Left cardiac atrium (tissue), 4 donors: ENCODE measurements at places on chromosomes 2 and 18. TPM values are rescaled to one million over a fixed set of nuclear protein-coding genes. Genes with fewer than 3 reads are reported as not detected.

DSG3 gene
- not detected for total RNA-seq

- DNase-seq, result no peak
Observed at GRCh38 chr2:53127061-53127650, 640.4 kb upstream of the CHAC2 start.

DNA sequence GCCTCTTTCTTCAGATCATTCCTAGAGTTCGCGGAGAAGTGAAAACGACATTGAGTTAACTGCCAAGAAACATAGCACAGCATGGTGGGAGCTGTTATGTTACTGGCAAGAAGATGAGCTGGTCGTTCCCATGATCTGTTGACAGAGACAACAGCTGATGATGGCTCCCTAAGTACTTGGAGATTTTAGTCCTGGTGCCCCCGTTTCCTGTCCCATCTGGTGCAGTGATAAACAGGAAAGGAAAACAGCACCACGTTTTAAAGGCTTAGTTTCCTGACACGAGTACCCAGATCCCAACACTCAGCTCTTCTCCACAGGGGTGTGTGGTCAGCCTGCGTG, 56.4 kb upstream of the KCNG2 start:
- DNase-seq, result no peak

DNA sequence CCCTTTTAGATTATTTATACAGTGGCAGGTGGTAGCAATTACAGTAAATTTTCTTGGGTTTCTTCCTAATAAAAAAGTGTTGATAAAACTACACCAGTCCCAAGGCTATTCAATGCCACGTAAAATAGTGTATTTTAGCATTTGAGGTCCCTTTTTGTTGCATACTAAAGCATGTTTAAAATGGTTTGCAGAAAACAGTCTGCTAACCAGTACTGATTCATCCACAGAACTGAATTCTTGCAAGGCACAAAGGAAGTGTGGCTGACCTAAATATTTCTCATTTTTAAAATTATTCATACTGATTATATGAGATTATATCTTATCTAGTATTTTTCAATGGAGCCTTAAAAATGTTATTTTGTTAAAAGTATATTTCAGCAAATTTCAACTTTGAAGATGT, 98.1 kb downstream of the SMAD2 start:
- no peak for DNase-seq

DNA sequence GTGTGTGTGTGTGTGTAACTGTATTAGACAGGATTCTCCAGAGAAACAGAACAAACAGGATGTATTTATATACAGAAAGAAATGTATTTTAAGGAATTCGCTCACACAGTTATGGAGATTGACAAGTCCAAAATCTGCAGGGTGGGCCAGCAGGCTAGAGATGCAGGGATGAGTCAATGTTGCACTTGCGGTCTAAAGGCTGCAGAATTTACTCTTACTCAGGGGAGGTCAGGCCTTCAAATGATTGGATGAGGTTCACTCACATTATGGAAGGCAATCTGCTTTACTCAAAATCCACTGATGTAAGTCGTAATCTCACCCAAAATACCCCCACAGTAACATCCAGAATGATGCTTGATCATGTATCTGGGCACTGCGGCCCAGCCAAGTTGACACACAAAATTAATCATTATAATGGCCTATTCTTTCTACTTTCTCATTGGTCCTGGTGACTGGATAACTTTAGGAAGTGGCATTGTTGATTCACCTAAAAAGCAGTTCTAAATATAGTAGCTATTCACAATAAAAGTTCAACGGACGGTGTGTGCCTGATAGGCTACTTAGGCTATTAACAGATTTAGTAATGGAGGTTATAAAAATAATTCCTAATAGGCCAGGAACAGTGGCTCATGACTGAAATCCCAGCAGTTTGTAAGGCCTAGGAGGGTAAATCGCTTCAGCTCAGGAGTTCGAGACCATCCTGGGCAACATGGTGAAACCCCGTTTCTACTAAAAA, 40.6 kb upstream of the ACYP2 start:
- DNase-seq, result no peak

- DNase-seq, result no peak
Observed at GRCh38 chr18:46040747-46041104, 31.3 kb downstream of the PSTPIP2 start.

DNA sequence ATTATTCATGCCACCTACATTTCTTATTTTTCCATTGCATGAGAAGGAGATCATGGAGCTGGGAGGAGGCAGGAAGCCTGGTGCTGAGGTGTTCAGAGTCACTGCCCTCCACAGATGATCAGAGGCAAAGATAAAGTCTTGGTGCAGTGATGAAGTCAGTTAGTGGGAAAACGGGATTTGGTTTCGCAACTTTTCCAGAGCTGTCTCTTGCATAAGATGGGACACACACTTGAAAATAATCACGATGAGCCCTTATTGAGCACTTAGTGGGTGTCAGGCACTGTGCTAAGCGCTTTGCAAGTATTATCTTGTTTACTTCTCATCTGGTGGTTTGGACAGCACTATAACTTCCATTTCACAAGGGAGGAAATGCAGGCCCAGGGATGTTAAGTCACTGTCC, 222.1 kb upstream of the SMAD2 start:
- DNase-seq, result no peak

DNA sequence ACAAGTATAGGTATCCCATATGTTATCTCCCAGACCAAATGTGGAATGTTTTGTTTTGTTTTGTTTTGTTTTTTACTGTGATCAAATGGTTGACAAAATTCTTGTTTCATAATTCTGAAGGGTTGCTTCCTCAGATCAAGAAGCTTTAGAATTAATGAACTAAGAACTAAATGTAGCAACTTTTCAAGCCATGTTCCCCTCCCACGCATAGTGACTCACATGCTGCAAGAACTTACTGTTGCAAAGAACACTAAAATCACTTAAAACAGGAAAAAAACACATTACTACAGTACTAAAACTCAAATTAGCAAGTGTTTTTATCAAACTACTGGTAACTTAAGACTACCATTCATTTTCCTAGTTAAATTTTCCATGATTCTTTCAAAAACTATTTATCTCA, 30.6 kb downstream of the HNRNPLL start:
- DNase-seq, result peak; percentile 46

DNA sequence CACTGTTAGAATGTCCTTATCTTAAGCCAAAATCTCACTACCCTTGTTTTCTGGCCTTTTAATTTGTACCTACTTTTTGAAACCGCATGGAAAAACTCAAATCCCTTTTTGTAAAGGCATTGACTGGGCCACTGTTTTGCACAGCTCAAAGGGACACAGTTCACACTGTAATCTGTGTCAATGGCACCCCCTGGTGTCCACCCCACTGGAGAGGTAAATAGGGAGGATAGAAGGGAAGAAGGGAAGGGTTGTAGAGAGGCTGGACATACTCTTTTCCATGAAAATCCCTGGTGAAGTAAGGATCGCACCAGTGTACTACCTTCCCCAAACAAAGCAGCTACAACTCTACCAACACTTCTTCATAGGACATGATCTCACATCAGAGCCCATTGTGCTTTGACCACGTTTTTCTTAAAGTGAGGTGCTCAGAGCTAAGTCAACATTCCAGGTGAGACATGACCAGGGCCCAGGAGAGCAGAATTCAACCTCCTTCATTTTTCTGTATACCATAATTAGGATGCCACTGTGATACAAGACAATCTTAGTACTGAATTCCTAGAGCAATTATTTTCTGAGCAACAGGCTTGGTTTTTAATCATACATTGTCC, 92.4 kb upstream of the RMDN2 start:
- peak; percentile 91 for DNase-seq

DNA sequence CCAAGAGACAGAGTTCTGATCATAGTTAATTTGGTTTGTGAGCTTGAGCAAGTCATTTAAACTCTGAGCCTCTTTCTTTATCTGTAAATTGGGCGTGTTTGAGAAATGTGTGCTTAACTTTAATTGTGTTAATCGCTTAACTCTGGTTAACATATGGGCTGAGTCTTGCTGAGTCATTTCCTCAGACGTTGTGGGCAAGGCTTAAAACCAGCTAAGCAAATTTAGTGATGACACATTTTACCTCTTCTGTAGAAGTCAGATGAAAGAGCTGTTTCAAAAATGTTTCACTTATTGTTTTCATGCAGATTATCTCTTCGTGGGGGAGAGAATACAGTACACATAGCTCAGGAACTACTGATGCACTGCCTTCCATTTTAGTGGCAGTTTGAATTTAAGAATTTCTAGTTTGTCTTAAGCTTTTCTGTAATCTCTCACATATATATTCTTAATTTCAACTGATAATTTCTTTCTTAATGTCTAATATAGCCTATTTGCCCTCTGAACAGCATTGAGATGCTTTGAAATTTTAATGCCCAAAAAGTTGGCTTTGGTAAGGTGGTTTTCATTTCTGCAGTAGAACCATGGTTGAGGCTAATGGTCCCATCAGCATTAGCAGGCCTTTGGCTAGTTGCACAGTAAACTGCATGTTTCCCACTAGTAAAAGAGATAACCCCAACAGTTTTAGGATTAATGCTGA, 34.9 kb downstream of the RAB10 start:
- DNase-seq, result no peak
